SHP77 (cell line): ENCODE measurements at places on chromosomes 16 and 17.

GRCh38 chr17:69884356-69884755 lies 190.7 kb upstream of the KCNJ16 start:
- DNase-seq: no peak

GRCh38 chr16:82301146-82301755 lies 131.2 kb upstream of the MPHOSPH6 start:
- no peak for DNase-seq

DNA sequence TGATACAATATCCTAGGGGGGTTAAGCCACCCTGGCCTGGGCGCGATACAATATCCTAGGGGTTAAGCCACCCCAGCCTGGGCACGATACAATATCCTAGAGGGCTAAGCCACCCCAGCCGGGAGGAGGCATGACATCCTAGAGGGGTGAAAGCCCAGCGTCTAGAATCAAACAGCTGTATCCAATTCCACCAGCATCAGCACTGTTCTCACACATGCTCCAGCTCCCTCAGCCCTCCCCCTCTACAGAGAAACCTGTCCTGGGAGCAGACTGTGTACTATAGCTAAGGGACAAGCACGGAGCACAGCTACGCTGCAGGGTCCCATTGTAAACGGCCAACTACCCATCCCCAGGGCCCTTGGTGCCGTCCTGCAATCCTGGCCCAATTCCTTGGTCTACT lies 6.2 kb downstream of the GINS2 start:
- no peak for DNase-seq

DNA sequence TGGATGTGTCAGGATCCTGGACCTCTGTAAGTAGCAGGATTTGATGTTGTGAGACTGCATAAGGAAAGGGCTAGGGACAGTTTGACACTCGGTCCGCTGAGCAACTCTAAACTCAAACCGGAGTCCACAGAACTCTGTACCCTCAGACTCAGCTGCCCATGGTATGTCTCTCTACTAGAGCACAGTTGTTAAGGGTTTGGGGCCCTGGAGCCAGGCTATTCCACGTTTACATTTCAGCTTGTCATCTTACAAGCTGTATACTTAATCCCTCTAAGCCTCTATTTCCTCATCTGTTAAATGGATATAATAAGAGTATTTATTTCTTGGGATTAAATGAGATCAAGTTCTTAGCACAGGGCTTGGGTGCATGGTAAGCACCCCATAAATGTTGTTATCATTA lies 27.9 kb downstream of the HOXB1 start:
- DNase-seq: no peak

GRCh38 chr17:3900646-3901045 lies 7.8 kb upstream of the CAMKK1 start:
- DNase-seq: no peak
